ENCODE measurements at places on chromosomes 7 and 10.

GRCh38 chr10:129322933-129323820 is 143.9 kb upstream of the MGMT start:
- DNase-seq, result no peak

GRCh38 chr7:21603972-21604749 is 61.3 kb downstream of the DNAH11 start:
- no peak for DNase-seq

GRCh38 chr10:123513870-123514269 is 152.3 kb upstream of the GPR26 start:
- no peak for DNase-seq

GRCh38 chr7:150401424-150401790 is 22.3 kb downstream of the ZNF775 start:
- no peak for DNase-seq

DNA sequence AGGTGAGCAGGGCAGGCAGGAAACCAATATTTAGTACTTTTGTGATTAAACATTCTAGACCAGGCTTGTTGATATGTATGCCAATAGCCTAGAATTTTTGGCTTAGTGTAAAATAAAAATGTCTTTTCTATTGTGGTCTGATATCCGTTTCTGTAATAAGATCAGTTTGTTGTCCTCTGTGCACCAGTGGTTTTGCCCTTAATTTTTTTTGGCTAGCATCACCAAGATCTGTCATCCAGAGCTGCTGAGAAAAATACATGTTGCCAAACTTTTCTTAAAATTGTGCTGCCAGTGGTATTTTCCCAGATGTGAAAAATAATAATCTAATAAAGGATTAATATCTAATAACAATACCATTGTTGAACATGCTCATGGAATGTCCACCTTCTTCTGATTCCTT is 115.6 kb downstream of the TWIST1 start:
- DNase-seq, result no peak

DNA sequence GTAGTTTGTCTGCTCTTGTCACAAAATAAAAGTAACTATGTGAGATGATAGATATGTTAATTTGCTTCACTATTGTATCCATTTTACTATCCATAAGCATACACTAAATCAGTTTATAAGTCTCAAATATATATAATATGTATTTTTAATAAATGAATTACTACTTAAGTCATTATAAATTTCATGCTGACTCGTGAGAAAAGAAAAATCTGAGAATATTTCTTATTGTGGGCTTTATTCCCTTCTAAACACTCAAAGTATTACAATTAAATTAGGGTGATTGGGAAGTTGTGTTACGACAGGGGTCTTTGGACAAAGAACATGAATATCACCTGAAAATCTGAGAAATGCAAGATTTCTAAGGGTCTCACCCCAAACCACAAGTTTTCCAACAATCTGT is 48.7 kb upstream of the RELN start:
- DNase-seq, result no peak

DNA sequence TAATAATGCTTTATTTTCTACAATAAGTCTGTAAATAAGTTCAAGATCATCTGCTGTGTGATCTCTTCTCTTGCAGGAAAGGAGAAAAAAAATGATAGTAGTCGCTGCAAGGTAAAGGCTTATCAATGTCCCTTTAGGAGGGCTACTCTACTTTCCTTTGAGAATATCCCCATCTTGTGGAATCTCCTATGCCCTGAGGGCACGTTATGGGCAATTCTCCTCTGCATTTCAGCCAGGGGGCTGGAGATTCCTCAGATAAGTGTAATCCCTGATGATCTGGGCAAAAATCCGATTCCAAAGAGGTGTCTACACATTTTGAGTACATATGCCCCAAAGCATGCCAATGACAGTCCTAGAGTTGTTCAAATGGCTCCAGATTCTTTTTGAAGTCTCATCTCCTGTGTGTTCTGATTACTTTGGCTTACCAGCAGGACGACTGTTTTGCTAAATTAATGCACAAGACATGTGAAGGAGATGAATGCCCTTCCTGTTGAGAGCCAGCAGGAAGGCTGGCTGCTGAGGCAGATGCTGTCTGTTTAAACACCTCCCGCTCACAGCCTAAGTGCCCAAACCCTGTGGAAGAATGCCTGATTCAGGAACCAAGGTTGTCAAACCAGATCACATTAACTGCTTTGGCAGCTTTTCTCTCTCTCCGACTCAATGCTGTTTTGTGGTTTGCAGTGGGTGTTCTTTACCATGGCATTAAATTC is 171.2 kb upstream of the COL1A2 start:
- no peak for DNase-seq

DNA sequence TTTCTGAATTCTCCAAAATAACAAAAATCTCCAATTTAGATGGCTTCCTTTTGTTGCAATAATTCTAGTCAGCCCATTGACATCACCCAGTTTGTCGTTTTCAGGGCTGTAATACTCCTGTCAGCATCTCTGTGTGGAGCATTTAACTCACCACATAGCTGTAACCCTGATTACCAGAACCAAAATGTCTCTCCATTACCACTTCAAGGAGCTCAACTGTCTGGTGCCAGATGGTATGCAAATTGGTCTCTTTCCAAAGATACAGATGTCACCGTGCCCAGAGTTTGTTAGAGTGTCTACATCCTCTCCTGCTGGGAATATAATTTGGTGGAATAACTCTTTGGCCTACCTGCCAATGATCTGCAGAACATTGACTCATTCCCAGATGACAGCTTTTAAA is 350.3 kb upstream of the POT1 start:
- no peak for DNase-seq

- no peak for DNase-seq
Measured at GRCh38 chr10:29608062-29608461, 26.7 kb downstream of the SVIL start.

- no peak for DNase-seq
Measured at GRCh38 chr7:134200970-134201369, 73.8 kb downstream of the LRGUK start.

GRCh38 chr10:10699427-10699826 is 318.2 kb upstream of the CELF2 start:
- no peak for DNase-seq

DNA sequence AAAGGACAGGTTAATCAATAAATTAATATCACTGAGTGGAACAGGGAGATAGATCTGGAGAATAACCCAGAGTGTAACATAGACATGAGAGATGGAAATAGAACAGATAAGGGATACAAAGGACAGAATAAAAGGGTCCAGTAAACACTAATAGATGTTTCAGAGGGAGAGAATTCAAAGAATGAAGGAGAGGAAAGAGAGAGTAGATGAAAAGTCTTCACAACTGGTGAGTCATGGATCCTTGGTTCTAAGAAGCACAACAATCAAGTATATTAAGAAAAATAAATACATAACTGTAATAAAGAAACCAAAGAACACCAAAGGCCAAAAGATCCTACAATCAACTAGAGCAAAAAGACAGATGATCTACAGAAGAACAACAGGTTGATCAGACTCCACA is 66.3 kb downstream of the BEND7 start:
- DNase-seq, result no peak

- DNase-seq, result no peak
Measured at GRCh38 chr7:25840209-25840792, 311.7 kb upstream of the NFE2L3 start.

GRCh38 chr10:130930821-130931220 is 380.7 kb downstream of the TCERG1L start:
- DNase-seq, result no peak

DNA sequence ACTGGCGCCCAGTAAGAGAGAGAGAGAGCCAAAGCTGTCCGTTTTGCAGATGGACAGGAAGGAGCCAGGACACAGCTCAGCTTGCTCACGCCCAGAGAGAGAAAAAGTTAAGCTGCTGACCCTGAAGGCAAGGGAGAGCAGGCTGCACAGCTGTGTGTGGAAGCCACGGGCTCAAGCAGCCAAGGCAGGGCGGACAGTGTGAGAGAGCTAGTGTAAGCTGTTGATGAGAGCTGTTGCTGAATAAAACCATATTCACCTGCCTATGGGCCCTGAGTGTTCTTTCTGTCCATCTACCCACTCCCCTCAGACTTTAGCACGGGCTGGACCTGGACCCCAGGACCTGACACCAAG is 5.4 kb downstream of the INMT start:
- no peak for DNase-seq

DNA sequence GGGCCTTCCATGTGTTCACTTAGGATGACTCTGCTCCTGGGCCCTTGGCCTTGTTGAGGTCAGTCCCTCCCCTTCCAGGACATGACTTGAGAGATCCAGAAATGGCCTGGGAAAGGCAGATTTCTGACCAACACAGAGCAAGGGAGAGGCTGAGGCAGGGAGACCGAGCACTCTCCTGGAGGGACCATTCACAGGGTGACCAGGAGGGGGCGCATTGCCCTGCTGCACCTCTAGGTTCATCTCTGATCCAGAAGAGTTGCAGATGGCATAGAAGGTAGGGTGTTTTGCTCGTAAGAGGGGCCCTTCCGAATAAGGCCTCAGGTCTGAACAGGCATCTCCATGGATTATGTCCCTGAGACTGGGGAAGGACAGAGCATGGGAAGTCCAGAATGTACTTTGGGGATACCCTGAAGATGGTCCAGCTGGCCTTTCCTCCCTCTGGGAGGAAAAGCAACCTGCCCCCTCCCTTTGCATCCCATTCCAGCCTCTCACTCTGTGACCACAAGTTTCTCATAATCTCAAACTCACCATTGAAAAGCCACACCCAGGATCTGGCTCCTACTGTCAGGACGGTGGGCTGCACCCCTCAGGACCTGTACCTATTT is 6.6 kb downstream of the DMBT1 start:
- peak; percentile 29 for DNase-seq

GRCh38 chr7:51827631-51828030 is 511.0 kb upstream of the COBL start:
- DNase-seq, result no peak

DNA sequence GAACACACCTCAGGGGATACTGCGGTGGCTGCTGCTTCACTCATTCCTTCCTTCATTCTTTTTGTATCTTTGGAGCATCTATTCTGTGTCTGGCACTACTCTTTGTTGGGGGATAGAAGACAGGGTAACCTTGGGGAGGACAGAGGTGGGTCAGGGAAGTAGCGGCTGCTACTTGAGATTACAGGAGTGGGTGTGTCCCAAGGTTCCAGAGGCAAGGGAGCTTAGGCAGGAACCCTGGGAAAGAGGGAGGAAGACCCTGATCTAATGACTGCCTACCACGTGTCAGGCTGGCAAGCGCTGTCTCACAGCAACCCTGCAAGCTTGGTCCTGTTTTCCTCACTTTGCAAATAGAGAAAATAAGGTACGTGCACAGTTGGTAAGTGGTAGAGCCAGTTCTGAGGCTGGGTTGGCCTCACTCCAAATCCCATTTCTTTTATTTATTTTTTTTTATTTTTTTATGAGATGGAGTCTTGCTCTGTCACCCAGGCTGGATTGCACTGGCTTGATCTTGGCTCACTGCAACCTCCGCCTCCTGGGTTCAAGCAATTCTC is 985.9 kb upstream of the ZNF722 start:
- no peak for DNase-seq

All from activated CD4-positive, alpha-beta T cell treated with anti-CD3 and anti-CD28 coated beads, Interleukin-2, amount 50 U/mL, for 1 hour (primary cell).